ENCODE measurements at places on chromosomes 1 and 21.

GRCh38 chr1:216453777-216454176 is 30.5 kb upstream of the USH2A start:
- DNase-seq, result no peak

DNA sequence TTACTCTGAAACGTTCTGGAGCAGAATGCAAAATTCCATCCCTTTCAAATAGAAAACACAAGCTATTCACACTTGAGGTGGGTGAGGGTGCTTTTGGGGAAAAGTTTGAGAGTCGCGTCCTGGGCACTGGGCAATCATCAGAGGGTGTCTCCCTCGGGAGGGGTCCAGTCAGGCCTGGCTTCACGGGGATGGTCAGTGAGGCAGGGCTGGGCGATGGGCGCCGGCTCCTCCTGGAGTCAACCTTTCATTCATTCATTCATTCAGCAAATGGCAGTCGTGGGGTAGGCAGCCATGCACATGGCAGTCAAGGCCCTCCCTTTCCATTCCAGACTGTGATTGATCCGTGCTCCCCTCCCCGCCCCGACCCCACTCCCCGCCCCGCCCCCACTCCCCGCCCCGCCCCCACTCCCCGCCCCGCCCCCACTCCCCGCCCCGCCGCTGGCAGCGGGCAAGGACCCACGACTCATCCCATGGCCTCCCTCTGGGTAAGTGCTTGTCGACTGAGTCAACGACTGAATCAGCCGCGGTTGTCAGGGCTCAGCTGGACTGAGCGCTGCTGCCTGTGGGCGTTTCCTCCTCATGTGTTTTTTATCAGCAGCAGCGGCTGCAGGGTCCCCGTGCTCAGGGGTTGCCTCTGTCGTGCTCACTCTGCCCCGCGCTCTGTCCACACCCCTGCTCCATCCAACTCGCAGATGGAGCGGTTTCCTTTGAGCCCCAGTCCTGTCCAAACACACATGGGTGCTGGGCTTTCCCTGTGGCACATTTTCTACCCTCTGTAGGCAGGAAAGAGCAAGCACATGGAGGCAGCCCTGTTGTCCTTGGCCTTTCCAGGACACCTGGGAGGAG is 12.5 kb upstream of the SPSB1 start:
- DNase-seq, result peak; percentile 95

DNA sequence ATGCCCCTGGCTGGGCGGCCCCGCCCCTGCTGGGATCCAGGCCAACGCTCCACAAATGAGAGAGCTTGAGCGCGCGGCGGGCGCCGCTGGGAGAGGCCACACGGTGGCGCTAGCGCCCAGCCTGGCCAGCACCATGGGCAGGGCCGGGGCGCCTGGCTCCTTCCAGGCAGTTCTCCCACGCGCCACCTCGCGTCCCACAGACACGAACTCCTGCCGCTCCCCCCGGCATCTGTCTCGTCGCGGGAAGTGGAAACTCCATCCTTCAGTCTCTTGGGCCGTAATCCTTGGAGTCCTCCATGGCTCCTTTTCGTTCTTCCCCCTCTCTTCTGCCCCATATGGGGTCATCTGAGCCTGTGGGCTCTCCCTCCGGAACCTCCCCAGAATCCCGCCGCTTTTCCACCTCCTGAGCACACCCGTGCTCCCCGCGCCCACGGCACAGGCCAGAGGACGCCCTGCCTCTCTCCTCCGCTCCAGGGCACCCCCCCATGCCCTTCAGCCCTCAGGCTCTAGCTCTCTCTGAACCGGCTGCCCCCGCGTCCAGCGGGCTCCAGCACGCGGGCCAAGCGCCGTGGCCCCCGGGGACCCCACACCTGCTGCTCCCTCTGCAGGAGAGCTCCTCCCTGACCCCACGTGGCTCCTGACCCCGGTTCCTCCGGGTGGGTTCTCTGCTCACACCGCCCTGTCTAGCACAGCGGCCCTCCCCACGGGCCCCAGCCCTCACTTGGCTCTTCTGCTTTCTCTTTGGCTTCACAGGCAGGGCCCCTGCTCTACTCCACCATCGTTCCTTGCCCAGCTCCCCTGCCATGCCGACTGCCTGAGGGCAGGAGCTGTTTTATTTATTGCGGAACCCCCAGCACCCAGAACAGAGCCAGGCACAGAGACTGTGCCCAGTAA is 31.9 kb upstream of the EDN2 start:
- peak; percentile 83 for DNase-seq

DNA sequence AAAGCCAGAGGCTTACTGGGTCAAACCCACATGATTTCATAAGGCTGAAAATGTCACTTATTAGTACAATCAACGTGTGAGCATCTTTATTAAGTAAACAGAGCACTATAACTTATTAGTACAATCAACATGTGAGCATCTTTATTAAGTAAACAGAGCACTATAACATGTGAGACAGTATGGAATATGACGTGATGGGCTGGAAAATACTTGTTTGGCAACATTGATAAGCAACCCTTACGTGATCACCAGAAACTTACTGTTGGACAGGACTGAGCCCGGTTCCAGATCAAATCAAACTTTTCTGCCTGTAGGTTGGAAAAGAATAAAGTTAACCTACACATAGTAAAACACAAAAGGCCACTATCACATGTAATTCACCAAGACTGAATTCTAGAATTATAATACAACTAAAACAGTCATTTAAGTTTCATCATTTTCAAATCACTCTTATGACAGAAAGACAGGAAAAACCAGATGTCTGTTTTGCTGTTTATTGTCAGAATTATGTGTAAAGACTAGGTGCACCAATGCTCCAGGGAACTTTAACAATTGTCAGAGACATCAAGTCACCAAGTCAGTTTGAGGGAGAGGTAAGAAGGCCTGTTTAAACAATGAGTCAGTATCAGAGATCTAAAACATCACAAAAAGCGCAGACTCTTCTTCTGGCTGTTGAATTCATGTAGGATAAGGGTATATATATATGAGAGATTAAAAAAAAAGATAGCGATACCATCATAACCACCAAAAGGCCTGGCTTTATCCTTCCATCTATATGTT is 15.7 kb downstream of the ATPAF1 start:
- no peak for DNase-seq

DNA sequence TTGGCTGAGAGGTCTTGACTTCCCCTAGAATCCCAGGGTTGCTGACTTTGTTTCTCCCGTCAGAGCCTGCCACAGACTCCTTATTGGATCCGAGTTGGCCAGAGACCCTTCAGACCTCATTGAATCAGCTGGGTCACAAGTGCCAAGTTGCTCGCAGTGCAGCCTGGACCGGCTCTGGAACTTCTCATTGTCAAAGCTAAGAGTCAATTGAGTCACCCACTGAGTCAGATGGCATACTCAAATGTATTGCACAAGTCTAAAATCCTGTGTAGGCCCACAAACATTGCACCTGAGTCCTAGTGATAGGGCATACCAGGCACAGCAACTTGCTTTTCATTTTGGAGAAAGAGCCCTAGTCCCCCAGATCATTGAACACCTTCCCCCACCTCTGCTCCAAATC is 20.4 kb upstream of the SCAF4 start:
- DNase-seq, result peak; percentile 35

- no peak for DNase-seq
Observed at GRCh38 chr1:237509748-237510147, 381.0 kb downstream of the ZP4 start.

- no peak for DNase-seq
Observed at GRCh38 chr1:164720440-164721227, 161.7 kb downstream of the PBX1 start.

GRCh38 chr1:231248778-231249177 is 7.8 kb downstream of the GNPAT start:
- no peak for DNase-seq

DNA sequence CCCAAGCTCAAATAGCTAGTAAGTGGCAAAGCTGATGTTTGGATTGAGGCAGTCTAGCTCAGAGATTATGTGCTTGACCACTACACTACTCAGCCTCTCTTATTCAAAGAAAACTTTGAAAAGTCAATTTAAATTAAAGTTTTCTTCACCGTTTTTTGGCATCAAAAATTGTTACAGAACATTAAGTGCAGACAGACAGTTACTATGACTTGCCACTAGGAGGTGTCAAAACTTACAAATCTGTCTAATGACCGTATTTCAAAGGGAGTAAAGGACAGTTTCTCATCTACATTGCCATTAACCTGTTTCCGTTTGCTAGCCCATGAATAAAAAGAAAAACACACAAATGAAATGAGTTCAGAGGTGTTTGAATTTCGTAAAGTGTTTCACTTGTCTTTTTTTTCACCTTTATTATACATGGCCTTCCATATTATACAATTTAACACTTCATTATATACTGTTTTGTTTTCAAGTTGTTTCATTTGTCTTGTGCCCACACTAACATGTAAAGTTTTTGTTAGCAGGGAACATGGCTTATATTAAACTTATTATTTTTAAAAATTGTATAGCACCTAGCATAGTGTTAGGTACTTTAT is 57.4 kb upstream of the MTF2 start:
- DNase-seq, result peak; percentile 62

GRCh38 chr1:29653034-29653810 is 416.9 kb downstream of the PTPRU start:
- no peak for DNase-seq

DNA sequence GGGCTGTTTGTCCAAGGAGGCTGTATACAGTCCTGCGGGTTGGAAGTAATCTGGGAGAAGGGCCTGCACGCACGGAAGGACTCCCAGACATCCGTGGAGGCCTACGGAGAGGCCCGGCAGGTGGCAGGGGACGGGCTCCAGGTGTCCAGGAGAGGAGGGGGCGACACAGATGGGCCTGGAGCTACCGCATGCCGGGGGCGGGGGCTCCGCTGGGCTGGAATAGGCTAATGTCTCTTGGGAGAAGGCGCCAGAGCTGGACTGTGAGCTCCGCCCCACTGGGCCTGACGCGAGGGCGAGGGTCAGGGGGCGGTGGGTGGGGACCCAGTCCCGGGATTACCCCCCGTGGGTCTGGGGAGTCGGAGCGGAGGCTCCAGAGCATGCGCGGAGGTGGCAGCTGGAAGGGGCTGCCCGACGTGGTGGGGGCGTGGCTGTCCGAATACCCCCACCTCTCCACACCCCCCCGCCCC is 659 bp downstream of the AGO1 start:
- DNase-seq, result peak; percentile 22

GRCh38 chr1:54582566-54583306 is 34.7 kb downstream of the ACOT11 start:
- DNase-seq, result no peak

- peak; percentile 92 for DNase-seq
Observed at GRCh38 chr1:25566730-25567341, 23.4 kb downstream of the LDLRAP1 start.

DNA sequence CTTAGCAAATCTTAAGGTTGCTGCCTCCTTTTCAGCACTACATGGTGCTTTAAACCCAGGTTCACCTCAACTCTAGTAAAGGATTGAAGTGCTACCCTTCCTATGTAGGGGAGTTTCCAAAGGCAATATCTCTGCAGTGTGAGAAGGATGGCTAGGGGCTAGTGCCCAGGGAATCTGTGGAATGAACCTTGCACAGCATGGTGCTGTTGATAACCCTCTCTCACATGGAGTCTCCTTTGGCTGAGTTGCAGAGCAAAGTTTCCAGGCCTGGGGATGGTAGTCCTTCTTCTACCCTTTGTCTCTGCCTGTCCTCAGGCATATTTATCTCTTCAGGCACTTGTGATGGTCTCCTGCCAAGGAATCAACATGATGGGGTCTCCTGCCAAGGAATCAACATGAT is 59.4 kb downstream of the AXDND1 start:
- DNase-seq, result no peak

DNA sequence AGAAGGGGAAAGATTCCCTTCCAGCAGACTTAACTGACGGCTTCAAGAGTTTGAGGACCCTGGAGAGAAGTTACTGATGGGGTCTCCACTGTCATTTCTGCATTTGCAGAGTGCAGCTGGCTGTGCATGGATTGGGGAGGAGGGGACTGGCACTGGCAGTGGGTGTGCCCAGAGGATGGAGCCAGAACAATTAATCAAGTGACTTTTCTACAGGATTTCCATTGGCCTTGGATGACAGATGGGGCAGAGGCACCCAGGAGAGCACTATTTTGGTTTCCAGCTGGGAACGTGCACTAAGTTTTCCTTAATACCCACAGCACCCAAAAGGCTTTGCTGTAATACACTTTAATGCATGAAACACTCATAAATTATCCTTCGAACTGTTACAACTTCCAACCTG is 1.3 kb downstream of the NGF start:
- no peak for DNase-seq

DNA sequence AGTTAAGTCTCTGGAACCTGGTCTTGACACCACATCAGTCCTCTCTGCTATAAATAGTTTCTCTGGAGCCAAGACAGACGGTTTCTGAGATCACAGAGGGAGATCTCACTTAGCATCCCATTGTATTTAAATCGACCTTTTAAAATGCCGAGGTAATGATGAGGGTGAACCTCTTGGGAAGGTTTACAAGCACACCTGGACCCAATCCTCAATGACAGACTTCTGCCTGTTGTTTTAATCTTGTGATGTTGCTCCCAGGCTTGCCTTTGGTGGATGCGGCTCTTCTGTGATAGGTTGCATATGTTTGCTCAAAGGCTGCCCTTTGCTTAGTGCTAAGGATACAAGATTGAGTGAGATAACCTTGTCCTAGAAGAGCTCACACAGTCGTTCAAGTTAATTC is 104.6 kb upstream of the L1TD1 start:
- DNase-seq, result no peak

GRCh38 chr1:65231718-65232330 is 77.5 kb upstream of the DNAJC6 start:
- no peak for DNase-seq

DNA sequence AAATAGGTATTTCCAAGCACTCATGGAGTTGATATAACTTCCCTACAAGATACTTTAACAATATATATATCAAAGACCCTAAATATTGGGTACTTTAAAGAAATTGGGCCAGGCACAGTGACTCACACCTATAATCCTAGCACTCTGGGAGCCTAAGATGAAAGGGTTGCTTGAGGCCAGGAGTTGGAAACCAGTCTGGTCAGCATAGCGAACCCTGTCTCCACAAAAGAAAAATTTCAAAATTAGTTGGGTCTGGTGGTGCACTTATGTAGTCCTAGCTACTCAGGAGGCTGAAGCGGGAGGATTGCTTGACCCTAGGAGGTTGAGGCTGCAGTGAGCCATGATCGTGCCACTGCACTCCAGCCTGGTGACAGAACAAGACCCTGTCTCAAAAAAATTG is 393.9 kb upstream of the DEPDC1 start:
- DNase-seq, result no peak

DNA sequence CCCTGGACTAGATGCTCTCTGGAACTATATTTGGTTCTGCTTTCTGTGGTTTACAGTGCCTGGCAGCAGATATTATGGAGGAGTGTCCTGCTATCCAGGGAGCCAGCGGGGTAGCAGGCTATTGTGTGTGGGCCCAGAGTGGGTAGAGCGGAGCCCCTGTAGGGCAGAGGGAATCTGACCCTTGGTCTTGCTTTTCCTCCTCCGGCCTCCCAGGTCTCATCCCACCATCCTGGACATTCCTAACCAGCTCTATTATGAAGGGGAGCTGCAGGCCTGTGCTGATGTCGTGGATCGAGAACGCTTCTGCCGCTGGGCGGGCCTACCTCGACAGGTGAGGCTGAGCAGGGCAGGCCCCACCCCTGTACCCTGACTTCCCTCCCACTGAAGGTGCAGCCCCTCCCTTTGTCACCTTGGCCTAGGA is 9.1 kb downstream of the RHOC start:
- DNase-seq, result no peak

GRCh38 chr1:112520166-112520565 is 11.4 kb downstream of the WNT2B start:
- no peak for DNase-seq

Measured in AG10803 (cell line).